Astrocyte (in vitro differentiated cells and primary cell): ENCODE measurements at places on chromosomes 2 and 18. TPM values are rescaled to one million over a fixed set of nuclear protein-coding genes. Genes with fewer than 3 reads are reported as not detected.
A peak's percentile ranks its signal among the peaks of the same experiment; 100 is the strongest.

The NAT8 gene
- total RNA-seq: not detected in 2 replicates

DNA sequence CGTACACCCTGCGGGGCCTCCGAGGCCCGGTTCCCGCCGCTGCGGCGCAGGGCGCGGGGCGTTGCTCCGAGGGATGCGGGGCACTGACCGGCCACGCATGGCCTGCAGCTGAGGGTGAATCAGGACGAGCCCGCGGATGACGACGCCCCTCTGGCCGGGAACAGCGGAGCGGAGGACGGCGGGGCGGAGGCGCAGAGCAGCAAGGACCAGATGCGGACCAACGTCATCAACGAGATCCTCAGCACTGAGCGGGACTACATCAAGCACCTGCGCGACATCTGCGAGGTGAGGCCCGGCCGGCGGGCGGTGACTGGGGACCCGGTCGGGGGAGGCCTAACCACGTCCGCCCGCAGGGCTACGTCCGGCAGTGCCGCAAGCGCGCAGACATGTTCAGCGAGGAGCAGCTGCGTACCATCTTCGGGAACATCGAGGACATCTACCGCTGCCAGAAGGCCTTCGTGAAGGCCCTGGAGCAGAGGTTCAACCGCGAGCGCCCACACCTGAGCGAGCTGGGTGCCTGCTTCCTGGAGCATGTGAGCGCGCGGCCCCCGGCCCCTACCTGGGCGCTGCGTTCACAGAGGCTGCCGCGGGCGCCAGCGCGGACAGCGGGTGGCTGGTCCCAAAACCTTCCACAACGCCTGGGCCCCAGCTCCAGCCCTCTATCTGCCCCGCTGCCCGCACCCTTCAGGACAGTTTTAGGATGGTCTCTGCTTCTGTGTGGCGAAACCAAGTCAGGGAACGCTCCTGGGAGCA is 53.2 kb downstream of the FAM168B start:
- no peaks in the 10 kb centered on the region for H3K4me1 ChIP-seq
- peaks cover 9% of the 10 kb centered on the region for H3K27me3 ChIP-seq
- H3K4me3 ChIP-seq: no peak overlapping the region
- no peak overlapping the region for H3K27ac ChIP-seq
- H3K36me3 ChIP-seq: no peaks in the 10 kb centered on the region

GRCh38 chr2:96092573-96092877 is 23.8 kb downstream of the ADRA2B start:
- H3K4me3 ChIP-seq: no peak overlapping the region
- H3K27ac ChIP-seq: no peak overlapping the region
- H3K36me3 ChIP-seq: no peaks in the 10 kb centered on the region
- no peaks in the 10 kb centered on the region for H3K4me1 ChIP-seq
- peaks cover 11% of the 10 kb centered on the region for H3K27me3 ChIP-seq

GRCh38 chr2:180219491-180219890 is 212.4 kb upstream of the CWC22 start:
- no peak overlapping the region for H3K4me3 ChIP-seq
- H3K27ac ChIP-seq: no peak overlapping the region
- no peaks in the 10 kb centered on the region for H3K36me3 ChIP-seq
- H3K27me3 ChIP-seq: no peaks in the 10 kb centered on the region
- H3K4me1 ChIP-seq: no peaks in the 10 kb centered on the region
- peak; percentile 82 for DNase-seq

DNA sequence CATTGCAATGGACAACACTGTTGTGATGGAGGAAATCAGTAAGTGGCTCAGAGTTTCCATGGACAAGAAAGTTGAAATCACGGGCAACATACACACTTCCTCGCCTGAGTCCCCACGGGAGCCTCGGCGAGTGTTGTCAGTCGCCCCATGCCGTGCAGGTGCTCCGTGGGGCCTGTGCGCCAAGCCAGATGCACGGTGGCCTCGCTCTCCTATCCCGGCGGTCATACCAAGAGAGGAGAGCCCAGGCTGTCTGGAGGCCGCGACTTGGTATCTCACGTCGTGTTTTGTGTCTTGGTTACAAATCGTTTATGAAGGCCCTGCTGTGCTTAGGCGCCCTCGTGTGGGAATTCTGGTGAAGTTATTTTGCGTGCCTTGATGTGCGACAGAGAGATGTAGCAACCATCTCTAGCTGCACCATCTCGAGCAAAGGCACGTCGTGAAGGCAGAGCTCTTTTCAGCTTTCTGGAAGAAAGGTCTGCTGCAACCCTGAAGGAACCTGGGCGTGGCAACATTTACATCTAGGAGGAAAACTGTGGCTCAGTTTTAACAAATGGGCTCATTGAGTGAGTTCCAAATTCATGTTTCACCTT is 21.8 kb downstream of the ATG4B start:
- no peaks in the 10 kb centered on the region for H3K27me3 ChIP-seq
- no peaks in the 10 kb centered on the region for H3K4me1 ChIP-seq
- H3K4me3 ChIP-seq: no peak overlapping the region
- no peak overlapping the region for H3K27ac ChIP-seq
- H3K36me3 ChIP-seq: peaks cover 24% of the 10 kb centered on the region

- H3K4me1 ChIP-seq: peaks cover 11% of the 10 kb centered on the region
- no peaks in the 10 kb centered on the region for H3K27me3 ChIP-seq
- H3K36me3 ChIP-seq: no peaks in the 10 kb centered on the region
These were observed 43.4 kb upstream of the DNAJC10 start for GRCh38 chr2:182672466-182673165.

The CCDC178 gene
- total RNA-seq: 0.30 TPM in 1 of 2 replicates, not detected in the other

DNA sequence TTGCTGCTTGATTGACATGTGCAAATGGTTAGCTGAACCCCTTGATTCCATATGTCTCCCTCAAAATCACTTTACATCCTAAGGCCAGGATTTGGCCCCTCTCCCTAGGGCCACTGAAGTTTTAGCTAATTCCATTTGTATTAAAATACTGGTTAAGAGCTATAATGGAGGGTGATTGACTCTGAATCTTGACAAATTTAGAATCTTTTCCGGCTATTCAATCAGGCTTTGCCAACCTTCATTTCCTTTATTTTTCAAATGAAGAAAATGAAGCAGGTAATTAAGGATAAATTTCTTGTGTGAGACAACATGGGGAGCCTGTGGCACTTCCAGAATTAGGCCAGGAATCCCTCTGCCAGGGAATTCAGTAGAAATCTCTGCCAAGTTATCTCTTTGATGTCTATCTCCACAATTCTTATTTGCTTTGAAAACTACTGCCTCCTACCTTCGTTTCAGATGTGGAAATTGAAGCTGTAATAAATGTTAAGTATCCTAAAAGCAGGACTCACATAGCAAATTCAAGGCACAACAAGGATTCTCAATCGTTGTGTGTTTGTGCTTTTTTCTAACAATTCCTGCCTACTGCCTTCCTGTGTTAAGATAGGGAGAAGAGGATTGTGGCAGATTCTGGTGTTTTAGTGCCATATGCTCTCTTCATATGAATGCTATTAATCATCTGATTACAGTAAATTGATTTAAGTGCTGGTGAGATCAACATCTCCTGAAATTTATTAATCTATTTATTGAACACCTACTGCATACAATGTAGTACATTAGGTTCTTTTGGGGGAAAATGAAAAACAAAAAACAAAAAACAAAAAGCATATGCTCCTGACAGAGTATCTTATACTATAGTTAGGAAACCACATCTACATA is 47.8 kb upstream of the MAP4K3 start:
- H3K27me3 ChIP-seq: no peaks in the 10 kb centered on the region
- H3K4me1 ChIP-seq: peaks cover 24% of the 10 kb centered on the region
- H3K36me3 ChIP-seq: no peaks in the 10 kb centered on the region
- no peak overlapping the region for H3K27ac ChIP-seq
- no peak overlapping the region for H3K4me3 ChIP-seq

GRCh38 chr2:10520926-10521325 is 72.8 kb upstream of the ODC1 start:
- DNase-seq: no peak
- no peaks in the 10 kb centered on the region for H3K4me1 ChIP-seq
- no peak overlapping the region for H3K4me3 ChIP-seq

The TCF4 gene
- 105 and 115 TPM in 2 replicates for total RNA-seq

GRCh38 chr2:234836271-234836670 is 115.5 kb upstream of the SH3BP4 start:
- peaks cover 29% of the 10 kb centered on the region for H3K4me1 ChIP-seq
- H3K4me3 ChIP-seq: no peak overlapping the region

DNA sequence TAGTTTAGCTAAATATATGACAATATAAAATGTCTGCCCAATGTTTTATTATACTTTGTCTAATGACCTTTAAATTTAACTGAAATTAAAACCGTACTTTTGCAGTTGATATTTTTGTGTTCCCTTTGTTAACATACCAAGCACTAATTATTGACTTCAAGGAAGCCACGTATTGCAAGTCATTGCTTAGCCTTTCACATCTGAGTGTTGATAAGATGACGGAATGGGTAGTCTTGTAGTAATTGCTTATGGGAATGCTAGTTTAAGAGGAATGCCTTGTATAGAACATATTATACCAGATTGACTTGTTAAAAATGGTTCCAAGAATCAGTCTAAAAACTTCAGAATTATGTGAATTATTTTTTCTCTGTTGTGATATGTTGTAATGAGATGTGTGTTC is 14.0 kb upstream of the ELAC1 start:
- no peak overlapping the region for H3K4me3 ChIP-seq
- H3K4me1 ChIP-seq: no peaks in the 10 kb centered on the region
- DNase-seq: no peak
